NCI-H1417 (cell line): ENCODE measurements at places on chromosomes 2 and 18.

DNA sequence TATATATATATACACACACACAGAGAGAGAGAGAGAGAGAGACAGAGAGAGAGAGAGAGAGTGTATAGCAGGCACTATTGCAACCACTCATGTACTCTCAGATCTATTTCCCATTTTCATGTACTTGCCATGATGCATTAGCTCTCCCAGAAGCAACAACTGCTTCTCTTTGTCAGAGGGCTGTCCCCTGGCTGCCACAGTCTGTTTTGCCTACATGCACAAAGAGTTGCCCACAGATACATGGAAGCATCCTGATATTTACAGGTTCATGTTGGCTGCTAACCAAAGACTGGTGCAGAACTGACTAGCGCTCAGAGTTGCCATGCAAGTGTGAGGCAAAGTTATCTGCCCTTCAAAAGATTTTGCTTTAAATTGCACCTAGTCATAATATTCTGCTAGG is 469.3 kb upstream of the ZNF804A start:
- no peak for DNase-seq

DNA sequence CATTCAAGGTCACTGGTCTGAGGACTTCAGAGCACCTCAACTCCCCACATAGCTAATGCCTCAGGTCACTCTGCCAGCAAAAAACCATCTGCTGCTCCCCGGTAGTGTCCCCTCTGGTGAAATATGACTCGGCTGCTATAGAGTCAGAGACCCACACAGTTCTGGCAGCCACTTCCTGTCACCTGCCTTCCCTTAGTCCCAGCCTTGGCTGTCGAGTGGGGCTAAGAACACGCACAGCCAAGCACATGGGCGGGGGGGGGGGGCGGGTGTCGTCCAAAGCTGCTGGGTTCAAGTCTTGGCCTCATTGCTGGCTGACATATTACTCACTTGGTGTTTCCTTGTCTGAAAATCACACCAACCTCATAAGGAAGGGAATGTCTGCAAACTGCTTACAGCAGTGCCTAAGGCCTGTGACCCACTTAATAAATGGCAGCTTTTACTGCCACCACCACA is 37.5 kb downstream of the POLR1A start:
- no peak for DNase-seq

- DNase-seq = no peak
Observed at GRCh38 chr18:22883179-22883578, 49.9 kb upstream of the RBBP8 start.

DNA sequence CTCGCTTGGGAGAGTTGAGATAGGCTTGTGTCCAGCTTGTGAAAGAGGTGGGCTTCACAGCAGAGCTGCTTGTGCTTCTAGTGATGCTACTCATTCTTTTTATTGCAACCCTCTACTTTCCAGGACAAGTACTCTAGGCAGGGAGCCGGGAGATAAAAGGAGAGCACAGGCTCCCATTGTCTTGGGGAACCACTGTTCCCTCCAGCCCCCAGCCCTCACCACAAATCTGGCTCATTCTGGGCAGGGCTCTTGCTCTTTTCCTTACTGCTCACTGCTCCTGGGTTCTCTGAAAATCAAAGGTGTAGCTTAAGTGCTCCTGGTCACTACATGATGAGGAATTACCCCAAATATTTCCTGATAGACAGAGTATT is 81.4 kb downstream of the CABYR start:
- no peak for DNase-seq

- peak; percentile 57 for DNase-seq
Observed at GRCh38 chr2:105875241-105875640, 130.5 kb downstream of the NCK2 start.

- DNase-seq = no peak
Observed at GRCh38 chr2:196165016-196165415, 6.4 kb downstream of the STK17B start.

- DNase-seq = no peak
Observed at GRCh38 chr2:69946351-69947324, 14.8 kb downstream of the ASPRV1 start.

DNA sequence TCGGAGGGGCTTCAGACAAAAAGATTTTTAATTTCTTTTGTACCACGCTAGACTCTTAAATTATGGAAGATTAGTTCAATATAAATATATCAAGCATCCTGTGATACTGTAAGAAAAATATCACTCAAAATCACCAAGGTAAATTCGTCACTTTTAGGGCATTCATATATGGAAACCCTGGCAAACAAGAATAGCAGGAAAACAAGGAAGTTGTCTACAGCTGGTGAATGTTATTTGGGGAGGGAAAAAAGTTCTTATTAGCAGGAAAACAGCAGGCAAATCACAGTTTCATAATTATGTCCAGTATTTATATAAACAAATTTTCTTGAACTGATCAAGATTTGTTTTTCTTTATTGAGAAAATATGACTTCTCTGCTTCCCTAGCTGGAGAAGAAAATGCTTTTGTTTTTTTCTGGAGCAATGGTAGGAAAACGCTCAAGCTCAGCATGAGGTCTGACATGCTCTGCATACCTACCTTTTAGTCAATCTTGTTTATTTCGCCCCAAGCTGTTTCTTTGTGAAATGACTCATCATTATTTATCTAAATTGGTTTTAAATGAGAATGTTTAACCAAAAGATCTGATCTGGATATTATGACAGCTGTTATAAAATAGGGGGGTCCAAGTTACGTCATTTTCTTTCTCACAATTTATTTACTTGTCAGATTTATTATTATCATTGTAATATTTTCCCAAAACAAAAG is 14.7 kb downstream of the LINC00305 start:
- DNase-seq = peak; percentile 48

DNA sequence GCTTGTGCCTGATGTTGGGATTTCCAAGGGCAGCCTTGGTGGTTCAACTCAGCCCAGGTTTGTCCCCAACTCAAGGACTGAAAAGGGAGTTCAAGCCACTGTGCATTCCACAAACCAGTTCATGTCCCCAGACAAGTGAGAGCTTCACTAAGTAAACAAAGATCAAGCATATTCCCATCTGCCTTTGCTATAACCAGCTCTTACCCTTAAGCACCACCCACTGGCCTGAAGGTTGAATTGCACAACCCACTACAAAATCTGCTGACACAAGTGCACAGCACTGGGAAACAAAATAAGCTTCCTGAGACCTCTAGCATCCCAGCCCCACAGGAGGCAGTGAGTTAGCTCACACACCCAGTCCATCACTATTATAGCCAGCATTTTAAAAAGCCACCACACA is 516.7 kb downstream of the NR4A2 start:
- DNase-seq = peak; percentile 27

DNA sequence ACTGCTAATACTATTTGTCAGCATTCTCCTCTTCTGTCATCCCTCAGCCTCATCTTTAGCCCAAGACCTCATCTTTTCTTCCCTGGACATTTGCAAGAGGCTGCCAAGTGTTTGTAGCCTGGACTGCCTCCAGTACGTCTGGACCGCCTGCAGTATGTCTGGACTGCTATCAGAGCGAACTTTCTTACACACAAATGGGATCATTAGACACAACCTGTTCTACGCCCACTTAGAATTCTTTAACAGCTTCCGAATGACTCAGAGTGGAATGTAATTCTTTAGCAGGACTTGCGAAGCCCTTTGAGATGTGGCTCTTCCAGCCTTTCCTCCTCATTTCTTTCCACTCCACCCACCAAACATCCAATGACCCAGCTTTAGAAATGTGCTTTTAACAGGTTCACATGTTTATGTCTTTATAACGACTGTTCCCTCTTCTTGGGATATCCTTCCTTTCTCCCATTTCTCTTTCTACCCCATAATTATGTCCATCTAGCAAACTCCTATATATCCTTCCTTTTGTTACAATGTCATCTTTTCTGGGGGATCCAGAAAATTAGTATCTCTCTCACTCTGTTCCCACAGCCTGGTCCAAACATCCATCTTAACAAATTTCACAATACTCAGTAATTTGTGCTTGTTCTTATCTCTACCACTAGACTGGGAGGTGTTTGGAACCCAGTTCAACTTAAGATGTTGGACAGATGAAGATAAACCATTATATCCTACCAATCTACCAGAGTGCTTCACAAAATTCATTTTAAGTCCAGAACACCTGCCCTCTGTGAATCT is 171.3 kb upstream of the PGAP1 start:
- DNase-seq = no peak

- DNase-seq = peak; percentile 23
Observed at GRCh38 chr18:45357686-45358470, 257.4 kb upstream of the SLC14A2 start.

- DNase-seq = no peak
Observed at GRCh38 chr18:77087393-77088141, 45.0 kb downstream of the MBP start.

DNA sequence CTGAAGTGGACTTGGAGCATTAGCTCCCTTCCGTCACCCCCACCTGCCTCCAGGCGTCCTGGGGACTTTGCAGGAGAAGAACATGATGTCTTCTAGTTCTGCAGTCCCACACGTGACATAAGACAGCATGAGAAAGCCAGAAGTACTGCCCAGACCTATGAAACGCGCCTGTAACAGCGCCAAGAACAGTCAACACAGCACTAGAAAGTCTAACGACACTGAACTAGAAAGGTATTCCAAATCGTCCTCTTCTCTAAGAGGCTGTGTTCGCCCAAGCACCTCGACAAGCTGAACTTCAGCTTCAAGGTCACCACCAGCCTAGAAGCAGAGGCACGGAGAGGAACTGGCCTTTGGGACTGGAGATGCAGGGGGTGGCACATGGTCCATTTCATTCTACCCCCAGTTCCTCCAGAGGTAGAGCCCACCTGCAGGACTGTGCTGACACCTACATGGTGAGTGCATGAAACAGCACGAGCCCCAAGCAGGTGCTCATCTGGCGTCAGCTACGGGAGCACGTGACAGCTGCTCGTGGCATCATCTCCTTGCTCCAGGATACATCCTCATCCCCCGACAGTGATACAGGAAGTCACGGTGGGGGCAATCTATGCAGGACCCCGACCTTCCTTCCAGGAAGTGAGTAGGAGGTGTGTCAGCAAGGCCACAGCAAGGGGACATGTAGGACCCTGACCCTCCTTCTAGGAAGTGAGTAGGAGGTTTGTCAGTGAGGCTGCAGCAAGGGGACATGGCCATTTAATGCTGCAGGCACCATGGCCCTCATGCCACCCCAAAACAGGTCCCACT is 3.7 kb downstream of the HDAC4 start:
- DNase-seq = no peak

DNA sequence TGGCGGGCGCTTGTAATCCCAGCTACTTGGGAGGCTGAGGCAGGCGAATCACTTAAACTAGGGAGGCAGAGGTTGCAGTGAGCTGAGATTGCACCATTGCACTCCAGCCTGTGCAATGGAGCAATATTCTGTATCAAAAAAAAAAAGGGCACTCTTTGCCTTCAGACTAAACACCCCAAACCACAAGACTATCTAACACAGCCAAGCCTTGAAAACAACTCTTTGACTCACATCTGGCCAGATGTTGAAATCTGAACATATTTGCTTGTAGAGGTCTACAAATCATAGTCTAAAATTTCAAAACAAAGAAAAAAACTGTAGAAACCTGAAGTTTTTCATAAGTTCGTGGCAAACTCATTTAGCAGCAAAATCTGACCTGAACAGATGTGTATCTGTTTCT is 94.9 kb downstream of the FAM161A start:
- DNase-seq = no peak

DNA sequence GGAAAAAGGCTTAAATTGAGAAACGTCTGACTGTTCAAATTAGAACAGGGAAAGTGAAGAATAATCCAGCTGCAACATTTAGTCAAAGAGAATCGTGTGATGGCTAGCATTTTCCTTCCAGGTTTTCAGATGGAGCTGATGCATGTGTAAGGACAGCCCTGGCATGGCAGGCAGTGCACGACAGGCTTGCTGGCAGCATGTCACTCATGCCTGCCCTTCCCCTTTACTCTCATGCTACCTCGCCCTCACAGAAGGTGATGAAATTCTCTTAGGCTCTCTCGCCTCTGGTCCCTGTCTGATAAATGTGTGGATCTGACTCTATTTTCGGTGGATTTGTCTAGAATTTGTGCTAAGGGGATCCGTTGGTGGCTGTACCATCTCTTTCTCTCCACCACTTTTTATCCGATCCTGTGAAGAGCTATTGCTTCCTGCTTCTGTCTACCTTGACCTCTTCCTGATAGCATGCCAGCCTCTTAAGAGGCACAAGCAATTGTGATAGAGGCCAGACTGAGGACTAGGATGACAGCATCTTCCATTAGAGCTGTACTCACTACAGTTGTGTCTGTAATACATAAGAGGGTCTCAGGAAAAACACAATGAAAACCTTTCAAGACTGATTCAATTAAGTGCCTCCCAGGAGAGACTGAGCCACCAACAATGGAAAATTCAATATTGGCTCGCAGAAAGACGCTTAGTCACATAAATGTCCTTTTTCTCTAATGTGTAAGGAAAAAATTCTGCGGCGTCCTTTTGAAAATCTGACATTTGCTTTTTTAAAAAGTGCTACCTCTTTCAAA is 65.6 kb upstream of the NOSTRIN start:
- DNase-seq = peak; percentile 40

- DNase-seq = peak; percentile 32
Observed at GRCh38 chr18:48229552-48229981, 179.6 kb downstream of the ZBTB7C start.

DNA sequence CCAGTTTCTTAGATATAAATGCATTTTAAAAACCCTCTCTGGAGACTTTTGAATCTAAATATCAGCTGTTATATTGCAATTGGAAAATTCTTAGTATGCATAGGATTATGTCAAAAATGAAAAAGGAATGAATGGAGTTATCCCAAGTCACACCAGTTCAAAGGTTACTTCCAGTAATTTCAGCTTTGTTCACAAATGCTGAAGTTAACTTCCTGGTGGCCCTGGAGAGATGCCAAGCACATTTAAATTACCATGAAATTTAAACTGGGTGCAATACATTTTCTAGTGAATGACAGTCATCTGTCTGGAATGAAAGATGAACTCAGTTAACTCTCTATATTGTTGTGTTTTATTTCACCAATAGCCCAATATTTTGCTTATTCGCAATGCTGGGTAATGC is 753.9 kb downstream of the SUCLG1 start:
- DNase-seq = peak; percentile 24

- DNase-seq = no peak
Observed at GRCh38 chr2:38248255-38248654, 128.8 kb downstream of the ATL2 start.

- no peak for DNase-seq
Observed at GRCh38 chr18:76483780-76484179, 11.3 kb downstream of the ZNF516 start.

DNA sequence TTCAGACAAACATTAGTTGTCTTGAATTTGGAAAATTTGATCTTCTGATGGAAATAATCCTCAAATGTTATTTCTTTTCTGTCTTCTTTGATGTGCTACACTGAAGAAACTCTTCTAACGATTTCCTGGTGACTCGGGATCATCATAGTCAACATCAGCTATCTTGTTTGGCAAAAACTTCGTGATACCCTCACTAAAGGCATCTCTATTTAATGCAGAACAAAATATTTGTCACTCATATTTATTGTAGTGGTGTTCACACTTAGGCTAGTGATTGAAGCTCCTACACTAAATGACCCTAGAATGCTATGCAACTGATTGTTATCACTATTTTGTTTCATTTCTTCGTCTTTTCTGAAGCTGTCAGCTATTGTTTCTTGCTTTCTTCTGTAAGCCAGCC is 334.7 kb upstream of the ZEB2 start:
- no peak for DNase-seq
